HFF-Myc (cell line): ENCODE measurements at places on chromosomes 3 and 15.

- DNase-seq = no peak
Observed at GRCh38 chr3:49627634-49628033, 46.5 kb upstream of the APEH start.

GRCh38 chr3:66406831-66407610 is 93.8 kb downstream of the LRIG1 start:
- no peak for DNase-seq

- DNase-seq = no peak
Observed at GRCh38 chr15:91936927-91937326, 83.4 kb downstream of the SLCO3A1 start.

DNA sequence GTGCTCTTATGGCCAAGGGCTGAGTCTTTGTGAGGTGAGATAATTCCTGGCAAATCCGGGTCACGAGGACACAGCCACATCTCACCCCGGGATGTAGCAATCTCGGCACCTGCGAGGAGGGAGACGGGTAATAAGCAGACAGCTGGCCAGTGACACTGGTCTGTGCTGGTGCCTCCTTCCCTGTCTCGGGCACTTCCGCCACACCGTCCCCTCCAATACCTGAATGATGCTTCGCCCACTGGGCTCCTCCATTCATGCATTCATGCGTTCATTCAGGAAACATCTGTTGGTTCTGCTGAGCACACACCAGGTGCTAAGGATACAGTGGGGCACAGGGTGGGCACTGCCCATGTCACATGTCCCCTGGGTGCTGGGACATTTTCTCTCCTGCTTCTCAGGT is 60.1 kb downstream of the ATP10A start:
- DNase-seq = no peak

GRCh38 chr15:73888224-73889041 is 15.1 kb downstream of the TBC1D21 start:
- no peak for DNase-seq

DNA sequence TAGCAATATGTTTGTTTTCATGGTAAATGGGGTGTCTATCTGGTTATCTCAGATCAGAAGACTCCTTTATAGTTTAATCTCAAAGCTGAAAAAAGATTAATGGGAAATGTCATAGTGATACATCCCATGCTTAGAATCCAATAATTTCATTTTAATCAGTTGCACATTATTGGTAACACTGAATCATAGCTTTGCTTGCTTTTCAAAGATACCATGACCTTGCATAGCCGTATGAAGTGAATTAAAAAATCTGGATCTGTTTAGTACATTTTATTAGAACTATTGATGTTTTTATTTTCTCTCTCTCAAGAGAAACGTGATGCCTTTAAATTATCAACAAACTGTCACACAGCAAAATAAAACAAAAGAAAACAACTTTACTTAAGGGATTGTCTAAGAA is 506.7 kb upstream of the SGO1 start:
- no peak for DNase-seq

GRCh38 chr3:195537995-195538394 is 5.1 kb downstream of the PPP1R2 start:
- no peak for DNase-seq
